ENCODE measurements at places on chromosomes 4 and X.

DNA sequence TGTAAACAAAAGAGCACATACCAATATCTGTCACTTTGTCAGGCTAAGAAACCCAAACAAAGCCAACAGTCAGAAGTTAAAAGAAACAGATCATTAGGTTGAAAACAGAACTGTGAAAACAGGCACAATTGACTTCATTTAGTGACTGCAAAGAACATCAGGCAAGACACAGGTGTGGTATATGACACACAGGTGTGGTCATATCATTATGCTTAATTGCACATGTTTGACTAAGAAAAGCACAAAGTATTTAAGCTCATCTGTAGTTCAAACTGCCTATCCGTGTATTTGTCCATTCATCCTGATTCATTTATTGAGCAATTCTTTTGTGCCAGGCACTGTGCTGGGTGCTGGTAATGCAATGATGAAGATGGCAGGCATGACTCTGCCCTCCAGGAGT, 150.7 kb downstream of the DEFB131A start:
- no peak for DNase-seq

DNA sequence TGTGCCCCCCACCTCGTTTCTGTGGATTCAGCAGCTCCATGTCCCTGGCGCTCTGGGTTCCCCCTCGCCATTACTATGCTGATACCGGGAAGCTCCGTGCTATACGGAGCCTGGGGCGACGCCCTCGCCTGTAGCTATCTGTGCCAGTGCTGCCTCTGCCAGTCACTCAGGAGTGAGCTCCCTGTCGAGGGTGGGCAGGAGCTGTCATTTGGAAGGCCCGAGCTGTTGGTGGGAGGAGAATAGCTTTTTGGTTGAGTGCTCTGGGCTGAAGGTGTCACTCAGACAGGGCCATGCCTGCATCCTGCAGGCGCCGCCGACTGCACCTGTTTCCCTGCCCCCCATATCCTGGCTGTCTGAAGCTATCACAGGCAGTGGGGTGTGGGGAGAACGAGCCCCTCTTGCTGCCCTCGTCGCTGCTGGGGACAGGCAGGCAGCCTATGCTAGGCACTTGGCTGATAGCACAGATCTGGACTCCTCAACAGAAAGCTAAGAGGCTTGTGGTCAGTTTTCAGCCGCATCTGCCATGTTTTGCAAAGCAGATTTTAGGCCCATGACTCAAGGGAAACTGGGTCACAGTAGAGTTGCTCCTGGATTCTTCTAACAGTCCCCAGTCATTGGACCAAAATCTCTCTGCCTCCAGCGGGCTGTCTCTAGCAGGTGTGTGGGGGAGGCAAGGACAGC, 31.8 kb downstream of the CPLX1 start:
- no peak for DNase-seq

GRCh38 chr4:138007572-138007971, 234.6 kb downstream of the SLC7A11 start:
- no peak for DNase-seq

- DNase-seq: no peak
Measured at GRCh38 chrX:110012818-110013485, 10.0 kb downstream of the TMEM164 start.

GRCh38 chr4:4860600-4861389, 1.3 kb downstream of the MSX1 start:
- peak; percentile 46 for DNase-seq

DNA sequence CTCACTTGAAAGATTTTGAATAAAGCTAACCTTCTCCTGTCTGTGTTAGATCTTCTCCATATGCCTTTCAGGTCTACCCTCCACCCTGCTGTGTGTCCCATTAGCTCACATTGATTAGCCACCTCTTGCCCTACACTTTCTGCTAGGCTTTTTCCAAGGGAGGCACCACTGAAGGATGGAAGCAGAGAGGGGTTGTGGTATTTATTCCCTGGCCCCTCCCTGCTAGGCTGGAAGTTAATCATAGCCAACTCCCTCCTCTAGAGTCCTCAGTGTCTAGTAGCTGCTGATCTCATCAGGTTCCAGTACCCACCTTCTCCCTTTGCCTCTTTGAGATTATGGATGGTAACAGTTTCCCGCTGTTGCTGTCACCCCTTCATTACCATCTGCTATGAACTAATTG, 8.9 kb upstream of the SMIM43 start:
- no peak for DNase-seq

- DNase-seq: no peak
Measured at GRCh38 chr4:40954088-40954668, 204.4 kb downstream of the NSUN7 start.

GRCh38 chrX:48021026-48021900, 14.5 kb downstream of the SPACA5 start:
- peak; percentile 91 for DNase-seq

- DNase-seq: no peak
Measured at GRCh38 chr4:107243141-107243781, 207.1 kb upstream of the DKK2 start.

DNA sequence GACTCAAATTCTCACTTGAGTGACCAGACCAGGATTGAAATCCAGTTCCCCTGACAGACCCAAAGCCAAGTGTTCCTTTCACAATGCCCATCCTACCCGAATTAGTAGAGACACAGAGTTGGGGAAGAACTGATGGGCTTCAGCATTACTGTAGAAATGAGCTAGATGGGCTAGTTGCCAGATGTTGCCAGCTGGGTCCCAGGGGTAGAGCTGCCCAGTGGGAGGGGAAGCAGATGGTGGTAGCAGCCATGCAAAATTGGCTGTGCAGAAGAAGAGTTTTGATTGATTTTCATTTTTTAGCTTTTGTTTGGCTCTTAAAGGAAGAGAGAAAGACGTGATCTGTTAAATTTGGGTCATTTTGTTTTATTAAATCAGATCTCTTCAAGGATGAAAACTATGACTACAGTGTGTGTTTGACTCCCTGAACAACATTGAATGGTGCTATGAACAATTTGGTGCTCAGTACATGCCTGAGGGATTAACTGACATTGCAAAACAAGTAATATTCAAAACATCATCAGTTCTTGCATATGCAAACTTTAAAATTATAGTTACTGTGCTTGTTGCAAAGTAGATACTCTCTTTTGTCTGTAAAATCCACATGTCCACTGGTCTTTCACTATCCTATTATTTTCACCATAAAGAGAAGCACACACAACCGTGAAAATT, 86.0 kb downstream of the PARM1 start:
- no peak for DNase-seq

GRCh38 chr4:154732669-154733068, 11.1 kb upstream of the LRAT start:
- DNase-seq: no peak
